ENCODE measurements at places on chromosomes 3 and 15.

DNA sequence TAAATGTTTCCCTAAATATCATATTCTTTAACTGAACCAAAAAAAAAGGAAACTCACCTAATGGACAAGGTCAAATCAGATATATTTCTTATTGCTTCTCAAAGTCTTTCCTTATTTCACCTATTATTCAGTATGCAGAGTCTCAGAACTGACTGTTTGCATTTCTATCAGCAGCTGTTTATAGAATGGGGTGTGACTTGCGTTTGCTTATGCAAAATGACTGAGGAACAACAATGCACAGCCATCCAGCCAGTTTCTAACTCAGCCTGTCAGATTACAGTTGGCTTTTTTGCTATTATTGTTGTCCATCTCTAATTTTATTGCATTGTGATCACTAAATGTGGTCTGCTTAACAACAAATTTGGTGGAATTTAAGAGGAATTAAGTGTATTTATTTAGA lies 40.7 kb downstream of the RAB27A start:
- no peak for DNase-seq

DNA sequence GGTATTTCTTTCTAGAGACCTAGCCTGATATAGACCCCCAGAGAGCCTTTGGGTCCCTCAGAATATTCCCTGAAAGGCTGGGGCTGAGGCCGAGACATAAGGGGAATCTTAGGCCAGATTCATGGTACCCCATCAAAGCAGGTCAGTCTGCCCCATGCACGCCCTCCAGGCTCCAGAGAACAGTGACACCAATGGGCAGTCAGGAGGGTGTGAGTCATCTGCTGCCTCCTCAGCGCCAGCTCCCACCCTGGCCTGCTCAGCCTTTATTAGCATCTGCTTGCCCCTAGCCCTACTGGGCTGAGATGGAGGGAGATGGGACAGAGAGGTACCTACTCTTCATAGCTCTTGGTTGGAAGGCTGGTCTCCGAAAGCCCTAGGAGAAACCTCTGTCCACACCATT lies 14.3 kb upstream of the CAMKV start:
- DNase-seq, result no peak

GRCh38 chr3:122301063-122301462 lies 24.0 kb upstream of the CSTA start:
- no peak for DNase-seq

DNA sequence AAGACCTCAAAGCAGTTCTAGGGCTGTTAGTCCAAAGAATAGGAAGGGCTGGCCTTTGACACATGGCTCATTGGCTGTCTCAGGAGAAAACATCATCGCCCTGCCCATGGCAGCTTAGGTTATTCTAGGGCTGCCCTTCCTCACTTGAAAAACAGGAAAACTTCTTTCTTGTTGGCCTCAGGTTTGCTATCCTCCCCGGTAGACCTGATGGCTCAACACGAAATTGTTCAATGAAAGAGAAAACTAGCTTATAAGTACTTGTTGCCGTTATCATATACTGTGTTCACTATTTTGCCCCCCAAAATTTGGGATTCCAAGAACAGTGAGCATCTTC lies 602 bp upstream of the SLTM start:
- DNase-seq, result no peak

GRCh38 chr3:60630953-60631352 lies 620.3 kb downstream of the FHIT start:
- no peak for DNase-seq

GRCh38 chr3:171561596-171562323 lies 101.6 kb upstream of the TNIK start:
- DNase-seq, result no peak

DNA sequence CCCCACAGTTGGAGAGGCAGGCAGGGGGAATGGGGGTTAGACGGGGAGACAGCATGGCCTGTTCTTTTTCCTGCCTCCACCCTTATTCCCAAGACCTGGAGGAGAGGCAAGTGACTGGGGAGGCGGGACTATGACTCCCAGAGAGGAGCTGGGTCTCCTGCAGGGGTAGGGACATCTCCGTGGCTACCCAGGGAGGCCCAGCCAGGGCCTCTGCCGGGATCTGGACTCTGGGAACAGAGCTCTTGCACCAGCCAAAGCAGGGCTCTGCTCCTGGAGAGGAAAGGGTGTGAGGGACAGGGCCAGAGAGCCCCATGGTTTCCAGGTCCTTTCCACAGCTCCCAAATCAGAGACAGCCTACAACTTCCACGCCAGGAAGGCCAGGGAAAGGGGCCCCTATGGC lies 22.8 kb downstream of the CFAP100 start:
- no peak for DNase-seq

DNA sequence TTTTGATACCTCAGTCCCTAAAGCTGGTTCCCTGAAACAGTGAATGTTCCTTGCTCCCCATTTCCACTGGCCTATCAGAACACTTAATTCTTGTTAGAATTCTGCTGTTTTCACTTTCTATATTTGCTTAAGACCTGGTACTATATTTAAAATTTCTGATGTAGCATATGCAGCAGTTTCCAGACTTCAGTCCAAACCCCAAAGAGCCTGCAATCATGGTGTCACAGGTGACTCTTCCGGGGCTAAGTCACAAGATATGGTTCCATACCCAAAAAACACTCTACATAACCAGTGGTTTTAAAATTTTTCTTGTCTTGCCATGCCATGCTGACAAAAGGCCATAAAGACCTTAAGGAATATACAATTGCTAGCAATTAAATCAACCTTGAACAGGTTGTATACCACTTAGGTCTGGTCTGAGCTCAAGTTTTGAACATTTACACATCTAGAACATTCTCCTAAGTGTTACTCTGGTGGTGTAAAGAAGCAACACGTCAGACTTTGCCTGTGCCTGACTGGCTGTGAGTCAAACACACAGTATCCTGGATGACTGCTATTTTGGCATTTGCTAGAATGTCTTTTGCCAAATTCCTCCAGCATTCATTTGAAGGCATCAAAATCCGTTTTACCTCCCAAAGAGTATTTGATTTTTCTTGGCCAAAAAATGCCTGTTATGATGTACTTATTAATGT lies 160.0 kb downstream of the FRMD5 start:
- DNase-seq, result no peak

DNA sequence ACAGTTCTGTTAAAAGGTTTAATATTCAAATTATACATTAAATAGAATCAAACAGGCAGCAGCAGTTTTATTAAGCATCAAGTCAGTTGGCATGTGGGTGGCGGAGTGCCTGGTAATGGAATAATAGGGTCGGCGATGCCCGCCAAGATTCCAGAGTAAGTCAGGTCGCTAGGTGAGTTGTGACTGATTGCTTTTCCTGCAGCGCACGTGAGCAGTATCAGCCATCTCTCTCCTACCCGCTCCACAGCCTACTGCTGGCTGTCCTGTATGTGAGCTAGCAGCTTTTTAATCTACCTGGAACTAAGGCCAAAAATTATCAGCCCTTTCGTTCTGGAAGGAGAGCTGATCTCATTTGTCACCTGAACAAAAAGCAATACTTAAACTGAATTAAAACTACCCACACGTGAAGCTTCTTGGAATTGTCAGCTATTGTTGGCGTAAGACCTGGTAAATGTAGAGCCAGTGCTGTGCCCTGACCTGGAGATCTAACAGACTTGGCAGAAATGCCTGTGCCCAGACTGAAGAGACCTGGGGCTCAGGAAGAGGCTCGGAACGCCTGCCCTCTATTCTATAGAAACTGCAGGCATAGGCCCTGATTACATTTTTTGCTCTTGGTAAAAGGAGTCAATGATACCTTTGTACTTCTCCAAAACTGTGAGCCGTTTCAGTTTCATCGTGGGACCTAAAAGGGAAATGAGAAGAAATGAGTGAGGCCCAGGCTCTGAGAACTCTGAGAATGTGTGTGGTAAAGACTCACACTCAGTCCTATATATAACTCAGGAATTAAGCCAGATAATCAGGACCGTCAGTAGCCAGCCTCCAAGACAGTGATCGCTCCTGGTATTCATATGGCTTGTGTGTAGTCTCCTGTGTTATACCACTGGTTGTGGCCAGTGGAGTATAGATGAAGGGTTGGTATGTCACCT lies 21.9 kb downstream of the IDH3A start:
- DNase-seq, result no peak

DNA sequence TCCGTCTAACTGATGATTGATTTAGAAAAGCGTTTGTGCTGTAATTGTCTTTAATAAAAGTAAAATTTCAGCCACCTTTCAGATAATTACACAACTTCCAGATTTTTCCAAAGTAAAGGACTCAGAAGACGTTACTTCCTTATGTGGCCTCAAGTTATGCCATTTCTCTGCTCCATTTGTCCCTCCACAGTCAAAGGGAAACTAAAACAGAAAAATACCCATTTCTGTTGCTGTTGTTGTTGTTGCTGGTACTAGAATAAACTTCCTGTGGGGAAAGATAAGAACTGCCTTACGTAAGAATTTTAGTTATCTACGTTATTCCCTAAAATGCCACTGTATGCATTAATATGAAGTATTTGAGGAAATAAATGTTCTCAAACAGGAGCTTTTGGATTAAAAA lies 153.9 kb downstream of the P3H2 start:
- DNase-seq, result no peak

- DNase-seq, result no peak
These were observed 77.4 kb downstream of the STAC start for GRCh38 chr3:36457667-36458066.

Measured in activated T-cell treated with anti-CD3 and anti-CD28 coated beads for 24 hours (primary cell).